T-helper 17 cell (primary cell): ENCODE measurements at places on chromosomes 6 and 20.

- no peak for DNase-seq
These were observed 32.0 kb downstream of the CEP43 start for GRCh38 chr6:167031082-167031709.

DNA sequence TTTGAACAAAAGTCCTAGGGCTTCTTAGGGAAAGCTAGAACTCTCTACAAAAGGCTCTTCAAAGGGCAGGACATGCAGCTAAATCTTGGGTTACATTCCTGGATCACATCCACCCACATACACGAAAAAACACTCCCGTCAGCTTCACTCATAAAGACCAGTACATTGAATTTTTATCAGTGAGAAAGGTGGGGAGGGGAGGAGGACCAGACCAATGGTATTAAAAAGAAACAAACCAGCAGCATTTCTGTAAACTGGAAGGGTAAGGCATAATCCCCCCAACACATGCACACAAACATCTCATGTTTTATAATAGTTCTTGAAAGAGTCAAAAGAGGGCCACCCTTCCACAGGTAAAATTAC, 31.6 kb downstream of the MYLK4 start:
- no peak for DNase-seq

- no peak for DNase-seq
These were observed 40.1 kb downstream of the SLX4IP start for GRCh38 chr20:10475225-10475624.

- DNase-seq: peak; percentile 78
These were observed 57.9 kb upstream of the MAP7 start for GRCh38 chr6:136607932-136608772.

GRCh38 chr6:87494761-87495422, 22.1 kb downstream of the SLC35A1 start:
- DNase-seq: no peak

DNA sequence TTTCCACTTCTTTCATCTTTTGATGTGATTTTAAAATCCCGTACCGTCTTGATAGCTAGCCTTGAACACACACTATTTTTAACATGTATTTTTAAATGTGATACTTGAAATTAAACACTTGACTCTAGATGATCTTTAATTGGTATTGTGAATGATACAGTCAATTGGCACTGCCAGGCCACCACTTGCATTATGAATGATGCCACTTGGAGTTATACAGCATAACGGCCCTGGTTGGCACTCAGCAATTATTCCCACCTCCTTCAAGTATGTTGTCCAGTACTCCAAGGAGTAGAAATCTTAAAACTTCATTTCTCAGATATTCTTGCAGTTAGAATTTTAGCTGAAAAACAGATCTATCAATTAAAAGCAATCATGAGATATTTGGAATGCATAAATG, 62.9 kb downstream of the TENT5A start:
- no peak for DNase-seq

- DNase-seq: no peak
These were observed 670.8 kb downstream of the TFAP2A start for GRCh38 chr6:9744119-9744518.

DNA sequence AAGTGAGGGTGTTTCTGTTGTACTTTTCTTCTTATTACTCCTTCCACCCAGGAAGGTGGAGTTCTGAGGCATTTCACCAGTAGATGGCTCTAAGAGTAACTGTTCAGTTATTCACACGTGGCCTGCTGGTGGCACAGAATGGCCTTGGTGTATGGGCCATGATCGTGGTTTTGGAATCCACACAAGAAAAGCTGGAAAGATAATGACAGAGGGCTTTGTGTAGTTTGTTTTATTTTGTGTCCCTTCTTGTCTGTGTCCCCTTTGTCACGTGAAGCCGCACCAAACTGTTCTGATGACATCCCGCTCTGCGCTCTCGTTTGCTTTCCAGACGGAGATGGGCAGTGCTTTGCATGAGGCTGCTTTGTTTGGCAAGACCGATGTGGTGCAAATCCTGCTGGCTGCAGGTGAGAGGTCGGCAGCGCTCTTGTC, 93.4 kb downstream of the ANKS1A start:
- no peak for DNase-seq

DNA sequence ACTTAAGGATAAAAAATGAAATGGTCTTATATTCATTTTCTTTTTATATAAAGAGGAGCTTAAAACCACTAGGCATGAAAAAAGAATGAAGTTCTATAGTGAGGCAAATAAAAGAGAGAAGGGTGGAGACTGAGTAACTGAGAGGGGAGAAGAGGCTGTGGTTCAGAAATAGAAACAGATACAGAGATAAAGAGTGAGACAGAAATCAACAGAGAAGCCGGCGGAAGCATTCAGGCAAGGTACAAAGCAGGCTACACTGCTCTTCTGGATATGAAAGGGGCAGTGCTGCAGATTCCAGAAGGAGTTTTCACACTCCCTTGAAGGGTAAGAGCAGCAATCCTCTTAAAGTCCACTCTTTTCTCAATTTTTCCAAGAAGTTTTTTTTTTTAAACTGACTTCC, 29.9 kb downstream of the NFATC2 start:
- no peak for DNase-seq

DNA sequence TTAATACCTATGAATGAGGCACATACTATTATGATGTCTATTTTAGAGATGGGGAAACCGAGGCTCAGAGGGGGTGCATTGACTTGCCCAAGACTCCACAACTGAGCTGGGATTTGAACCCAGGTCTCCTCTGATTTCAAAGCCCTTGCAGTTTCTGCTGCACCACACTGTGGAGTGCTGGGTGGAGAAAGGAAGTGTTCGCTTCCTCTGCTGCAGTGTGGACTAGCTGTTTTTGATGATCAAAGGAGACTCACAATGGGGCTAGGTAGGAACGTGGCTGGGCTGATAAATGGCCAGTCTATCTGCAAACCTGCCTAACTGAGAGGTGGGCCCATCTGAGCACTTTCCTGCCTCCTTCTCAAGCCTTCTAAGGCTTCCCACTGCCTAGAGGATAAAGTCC, 87.2 kb downstream of the CD40 start:
- DNase-seq: no peak
